ENCODE measurements at places on chromosomes 2 and 18. TPM values are rescaled to one million over a fixed set of nuclear protein-coding genes. Genes with fewer than 3 reads are reported as not detected.

The SIGLEC15 gene
- total RNA-seq = not detected

The ADGRF3 gene
- 7.4 TPM for total RNA-seq

The EFHD1 gene
- 0.50 TPM for total RNA-seq

The TWSG1 gene
- total RNA-seq = 6.5 TPM

The ESPNL gene
- total RNA-seq = not detected

DNA sequence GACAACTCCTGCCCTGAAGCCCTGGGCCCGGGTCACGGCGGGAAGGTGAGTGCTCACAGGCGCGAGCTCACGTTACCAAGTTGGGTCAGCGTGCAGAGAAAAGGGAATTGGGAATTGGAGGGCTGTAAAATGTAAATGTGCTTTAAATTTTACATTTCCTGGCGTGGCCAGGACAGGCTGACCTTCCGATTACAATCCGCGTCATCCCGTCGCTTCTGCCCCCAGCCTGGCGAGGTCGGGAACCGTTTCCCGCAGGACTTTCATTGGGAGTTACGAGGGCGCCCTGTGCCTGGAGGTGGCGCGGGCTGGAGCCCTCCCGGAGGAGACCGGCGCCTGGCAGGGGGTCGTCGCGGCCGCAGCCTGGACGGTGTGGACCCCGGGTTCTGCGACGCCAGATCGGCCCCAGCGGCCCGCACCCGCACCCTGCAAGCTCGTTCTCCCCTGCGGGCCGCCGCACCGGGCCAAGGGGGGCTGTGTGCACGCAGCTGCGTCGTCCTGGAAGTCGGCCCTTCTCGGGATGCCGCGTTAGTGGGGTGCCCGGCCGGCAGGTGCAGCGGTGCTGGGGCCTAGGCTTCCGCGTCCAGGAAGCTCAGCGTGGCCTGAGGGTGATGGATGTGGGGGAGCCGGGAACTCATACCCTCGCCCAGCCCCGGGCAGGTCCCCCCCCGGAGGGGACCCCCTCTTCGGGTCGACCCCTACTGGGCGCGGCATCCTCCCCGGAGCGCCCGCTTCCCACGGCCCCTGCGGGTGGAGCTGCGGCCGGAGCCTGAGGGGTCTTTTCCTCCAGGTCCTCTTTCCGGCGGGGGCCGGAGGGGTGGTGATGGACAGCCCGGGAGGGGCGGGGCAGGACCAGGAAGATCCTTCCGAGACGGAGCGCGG, 63.9 kb downstream of the LRRFIP1 start:
- no peak for DNase-seq

DNA sequence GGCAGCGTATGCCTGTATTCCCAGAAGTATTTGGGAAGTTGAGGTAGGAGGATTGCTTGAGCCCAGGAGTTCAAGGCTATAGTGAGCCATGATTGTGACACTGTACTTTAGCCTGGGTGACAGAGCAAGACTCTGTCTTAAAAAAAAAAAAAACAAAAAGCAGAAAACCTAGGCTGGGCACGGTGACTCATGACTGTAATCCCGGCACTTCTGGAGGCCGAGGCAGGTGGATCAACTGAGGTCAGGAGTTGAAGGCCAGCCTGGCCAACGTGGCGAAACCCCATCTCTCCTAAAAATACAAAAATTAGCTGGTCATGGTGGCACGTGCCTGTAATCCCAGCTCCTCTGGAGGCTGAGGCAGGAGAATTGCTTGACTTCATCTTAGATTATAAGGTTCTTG, 46.4 kb downstream of the MTA3 start:
- no peak for DNase-seq

DNA sequence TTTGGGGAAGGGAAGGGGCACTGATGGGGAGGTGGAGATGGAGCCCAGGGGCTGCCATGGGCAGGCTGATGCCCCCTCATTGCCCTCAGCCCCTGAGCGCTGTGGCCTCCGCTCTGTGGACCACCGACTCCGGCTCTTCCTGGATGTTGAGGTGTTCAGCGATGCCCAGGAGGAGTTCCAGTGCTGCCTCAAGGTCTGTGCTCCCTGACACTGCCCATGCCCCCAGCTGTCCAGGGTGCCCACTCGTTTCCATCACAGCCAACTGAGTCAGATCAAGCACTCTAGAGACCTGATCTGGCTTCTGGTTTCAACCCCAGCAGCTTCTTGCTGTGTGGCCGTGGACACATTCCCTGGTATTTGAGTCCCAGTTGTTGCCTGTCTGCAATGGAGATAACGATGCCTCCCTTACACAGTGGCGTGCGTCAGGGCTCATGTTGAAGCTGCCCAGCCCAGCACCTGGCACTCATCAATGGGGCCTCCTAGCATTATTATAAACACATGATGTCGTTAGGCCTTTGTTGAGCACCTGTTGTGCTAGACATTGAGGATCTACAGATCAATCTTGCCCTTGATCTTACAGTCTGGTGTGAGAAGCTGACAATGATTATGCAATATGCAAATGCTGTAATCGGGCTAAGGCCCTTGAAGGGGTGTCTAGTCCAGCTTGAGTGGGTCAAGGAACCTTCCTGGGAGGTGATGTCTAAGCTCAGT, 14.4 kb downstream of the STK11IP start:
- DNase-seq = no peak

DNA sequence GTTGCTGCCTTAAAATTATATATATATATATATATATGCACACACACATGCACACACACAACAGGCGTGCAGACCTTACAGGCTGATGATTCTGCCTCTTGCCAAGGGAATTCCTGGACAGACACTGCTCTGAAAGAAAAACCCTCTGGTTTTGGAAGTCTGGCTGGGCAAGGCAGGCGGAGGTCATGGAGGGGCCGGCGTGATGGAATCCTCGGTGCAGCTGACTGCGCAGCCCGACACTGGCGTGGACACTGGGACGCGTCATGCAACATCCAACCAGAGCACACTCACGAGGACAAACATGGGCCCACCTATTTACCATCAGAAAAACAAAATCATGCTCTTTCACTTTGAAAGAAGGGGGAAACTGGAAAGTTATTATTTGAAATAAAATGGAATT, 235.3 kb downstream of the ZNF516 start:
- no peak for DNase-seq

DNA sequence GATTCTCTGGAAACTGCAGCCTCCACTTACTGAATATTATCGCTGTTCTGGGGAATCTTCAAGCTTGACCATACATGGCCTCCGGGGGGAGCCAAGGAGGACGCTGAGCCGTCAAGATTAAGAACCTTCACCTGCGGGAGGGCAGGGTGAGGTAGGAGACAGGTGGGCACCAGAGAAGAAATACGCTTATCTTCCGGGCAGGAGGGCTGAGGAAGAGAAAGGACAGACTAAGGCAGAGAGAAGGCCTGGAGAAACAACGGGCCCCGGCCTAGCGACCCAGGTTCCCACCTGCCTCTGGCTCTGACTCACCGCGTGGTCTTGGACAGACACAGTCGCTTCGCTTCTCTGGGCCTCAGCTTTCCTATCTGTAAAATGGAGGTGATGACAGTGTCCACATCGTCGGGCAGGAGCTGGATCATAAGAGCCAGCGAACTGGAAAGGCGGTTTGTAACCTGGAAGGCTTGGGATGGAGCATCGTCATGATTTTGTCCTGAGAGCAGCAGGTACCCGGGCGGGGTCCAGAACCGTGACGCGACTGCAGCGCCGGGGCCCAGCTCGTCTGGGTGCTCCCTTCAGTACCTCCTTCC, 659 bp downstream of the ZNF142 start:
- peak; percentile 46 for DNase-seq
